ENCODE measurements at places on chromosomes 3 and 15.

GRCh38 chr3:154786724-154787123 lies 293.4 kb upstream of the MME start:
- no peak for DNase-seq

- no peak for DNase-seq
These were observed 4.7 kb upstream of the COPB2 start for GRCh38 chr3:139394116-139394515.

GRCh38 chr3:151275091-151275490 lies 3.3 kb downstream of the P2RY14 start:
- no peak for DNase-seq

DNA sequence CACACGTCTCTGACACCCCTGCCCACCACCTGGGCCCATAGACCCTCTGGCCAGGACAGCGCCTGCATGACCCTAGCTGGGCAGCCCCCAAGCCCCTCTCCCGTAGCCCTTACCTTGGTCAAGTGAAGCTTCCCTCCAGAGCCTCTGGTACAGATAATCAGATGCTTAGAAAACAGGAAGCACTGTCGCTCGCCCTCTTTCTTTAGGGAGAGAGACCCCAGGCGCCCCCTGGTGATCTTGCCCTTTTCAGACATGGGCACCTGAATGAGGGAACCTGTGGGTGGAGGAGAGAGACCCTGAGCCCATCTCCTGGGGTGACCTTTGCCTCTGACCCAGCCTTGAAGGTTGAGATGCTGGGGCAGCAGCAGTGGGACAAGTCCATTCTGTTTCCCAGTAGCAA lies 65.4 kb downstream of the RASGRF1 start:
- no peak for DNase-seq

DNA sequence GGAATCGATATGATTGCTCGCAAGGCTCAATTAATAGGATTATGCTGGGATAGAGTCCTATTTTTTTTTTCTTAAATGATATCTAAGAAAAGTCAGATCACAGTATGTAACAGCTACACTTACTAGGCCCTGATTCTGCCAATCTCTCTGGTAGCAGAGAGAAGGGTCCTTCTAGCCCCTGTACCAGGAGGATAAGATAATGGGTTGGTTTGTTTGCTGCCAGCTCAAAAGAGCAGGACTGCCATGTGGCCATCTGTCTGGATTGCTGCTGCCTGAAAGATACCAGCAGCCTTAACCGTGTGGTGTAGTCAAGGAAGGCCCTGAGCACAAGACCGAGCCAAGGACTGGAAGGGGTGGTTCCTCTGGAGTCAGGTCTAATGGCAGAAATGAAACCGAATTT lies 236.4 kb downstream of the KLF13 start:
- DNase-seq, result no peak

DNA sequence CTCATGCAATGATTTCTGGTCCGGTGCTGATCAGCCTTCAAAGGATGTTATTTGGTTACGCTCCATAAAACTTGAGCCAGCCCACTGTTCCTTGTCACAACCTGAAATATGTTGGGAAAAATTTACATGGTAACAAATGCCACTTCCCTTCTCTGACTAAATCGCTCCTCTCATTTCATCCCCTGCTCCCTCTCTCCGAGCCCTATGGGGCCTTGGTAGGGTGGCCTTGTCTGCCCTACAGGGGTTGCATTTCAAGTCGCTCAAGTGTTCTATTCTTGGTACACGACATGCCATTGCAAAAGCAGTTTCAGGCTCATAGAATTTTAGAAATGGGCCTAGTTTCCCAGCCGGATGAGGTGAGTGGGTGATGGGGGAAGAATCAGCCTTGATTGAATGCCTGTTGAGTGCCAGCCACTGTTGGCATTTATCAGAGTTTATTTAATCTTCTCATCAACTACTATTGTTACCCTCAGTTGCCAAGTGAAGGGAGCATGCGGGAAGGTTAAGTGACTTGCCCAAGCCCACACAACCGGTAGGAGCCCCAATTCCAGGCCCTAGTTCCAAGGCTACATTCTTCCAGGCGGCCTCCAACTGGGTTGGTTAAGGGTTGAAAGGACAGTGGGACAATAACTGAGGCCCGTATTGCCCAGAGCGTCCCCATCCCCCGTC lies 961 bp upstream of the ABHD2 start:
- no peak for DNase-seq

DNA sequence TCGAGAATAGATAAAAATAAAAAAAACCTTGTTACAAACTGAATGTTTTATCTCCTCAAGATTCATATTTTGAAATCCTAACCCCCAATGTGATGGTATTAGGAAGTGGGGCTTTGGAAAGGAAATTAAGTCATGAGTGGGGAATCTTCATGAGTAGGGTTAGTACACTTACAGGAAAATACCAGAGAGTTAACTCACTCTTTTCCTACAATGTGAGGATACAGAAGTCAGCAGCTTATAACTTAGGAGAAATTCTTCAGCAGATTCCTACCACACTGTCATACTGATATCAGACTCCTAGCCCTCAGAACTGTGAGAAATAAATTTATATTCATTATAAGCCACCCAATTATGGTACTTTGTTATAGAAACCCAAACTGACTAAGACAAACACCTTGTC lies 453.1 kb downstream of the GBE1 start:
- no peak for DNase-seq

- peak; percentile 77 for DNase-seq
These were observed at the start of gene CHSY1 for GRCh38 chr15:101251830-101252820. CHSY1 (minus strand) TSS chr15:101252048; CDS start chr15:101251456, 592 bp downstream.

- DNase-seq, result no peak
These were observed 26.6 kb upstream of the FLNB start for GRCh38 chr3:57981483-57982087.

GRCh38 chr3:58073301-58074108 lies 65.3 kb downstream of the FLNB start:
- no peak for DNase-seq

- DNase-seq, result no peak
These were observed 2.7 kb downstream of the HERC1 start for GRCh38 chr15:63831041-63831440.

DNA sequence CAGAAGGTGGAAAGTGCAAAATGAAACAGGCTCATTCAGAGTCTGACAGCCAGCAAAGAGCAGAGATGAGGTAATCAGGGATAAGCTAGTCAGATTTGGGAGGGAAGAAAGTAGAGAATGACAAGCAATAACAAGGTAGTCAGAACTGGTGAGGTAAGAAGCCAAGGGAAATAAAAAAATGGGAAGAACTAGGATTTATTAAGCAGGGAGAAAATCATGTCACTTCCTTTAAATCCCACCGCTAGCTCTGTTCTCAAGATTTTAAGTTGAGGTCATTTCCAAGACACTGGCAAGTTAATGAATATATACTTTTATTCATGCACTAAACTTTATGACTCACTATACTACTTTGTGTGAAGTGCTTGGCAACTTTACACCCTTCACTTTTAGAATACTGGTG lies 1106.8 kb downstream of the IGSF11 start:
- DNase-seq, result no peak

- no peak for DNase-seq
These were observed 280.3 kb downstream of the ZPLD1 start for GRCh38 chr3:102715030-102715697.

DNA sequence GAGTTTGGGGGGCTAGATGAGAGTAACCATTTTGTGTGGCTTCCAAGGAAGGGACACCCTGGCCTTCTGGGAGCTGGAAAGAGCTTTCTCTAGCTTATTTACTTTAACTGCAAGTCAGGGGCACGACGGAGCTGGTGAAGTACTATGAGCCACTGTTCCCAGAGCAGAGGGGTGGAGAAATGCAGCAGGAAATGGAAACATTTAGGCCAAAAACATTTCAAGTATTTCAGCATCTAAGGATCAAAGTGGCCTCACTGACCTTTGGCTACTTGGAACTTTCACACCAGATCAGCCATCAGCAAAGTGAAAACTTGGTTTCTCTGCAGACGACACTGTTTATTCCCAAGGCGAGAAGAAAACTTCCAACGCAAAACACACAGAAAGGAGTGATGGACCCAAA lies 7.9 kb downstream of the DGKG start:
- DNase-seq, result no peak

DNA sequence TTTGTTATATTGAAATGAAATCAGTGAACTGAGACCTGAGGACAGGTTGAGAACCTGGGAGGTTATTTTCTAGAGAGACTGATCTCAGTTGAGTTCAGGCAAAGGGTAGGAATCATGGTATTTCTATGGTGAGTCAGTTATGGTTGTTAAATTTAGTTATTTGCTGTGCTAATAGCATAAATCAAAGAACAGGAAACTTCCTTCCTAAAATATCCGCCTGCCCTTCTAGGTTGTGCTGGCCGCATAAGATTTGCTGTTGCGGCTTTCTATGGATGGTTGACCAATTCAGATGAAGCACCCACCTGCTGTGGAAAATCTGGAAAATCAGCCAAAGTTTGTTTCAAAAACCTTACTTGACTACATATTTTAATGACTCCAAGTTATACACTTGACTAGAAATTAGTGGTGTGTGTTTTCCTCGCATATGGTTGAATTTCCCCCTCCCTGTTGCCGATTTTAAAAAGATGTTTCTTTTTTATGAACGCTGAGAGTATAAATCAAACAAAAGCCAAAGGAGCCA lies 52.6 kb downstream of the PLCL2 start:
- DNase-seq, result no peak

DNA sequence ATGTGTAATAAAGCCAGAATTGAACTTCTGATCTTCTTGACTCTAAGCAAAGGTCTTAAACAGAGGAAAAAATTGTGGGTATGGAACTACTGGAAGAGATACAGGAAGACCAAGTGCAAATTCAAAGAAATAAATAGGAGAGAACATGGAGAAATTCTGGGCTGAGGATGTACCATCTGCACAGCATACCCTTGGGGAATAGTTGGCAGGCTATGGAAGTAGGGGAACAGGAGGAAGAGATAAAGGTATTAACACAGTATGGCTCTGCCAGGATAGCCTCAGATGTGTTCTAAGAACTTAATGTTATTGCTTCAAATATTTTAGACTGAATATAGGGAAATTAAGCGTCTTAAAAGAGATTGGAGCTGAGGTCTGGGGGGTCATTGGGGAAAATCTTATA lies 485.4 kb downstream of the CNTN3 start:
- DNase-seq, result no peak

DNA sequence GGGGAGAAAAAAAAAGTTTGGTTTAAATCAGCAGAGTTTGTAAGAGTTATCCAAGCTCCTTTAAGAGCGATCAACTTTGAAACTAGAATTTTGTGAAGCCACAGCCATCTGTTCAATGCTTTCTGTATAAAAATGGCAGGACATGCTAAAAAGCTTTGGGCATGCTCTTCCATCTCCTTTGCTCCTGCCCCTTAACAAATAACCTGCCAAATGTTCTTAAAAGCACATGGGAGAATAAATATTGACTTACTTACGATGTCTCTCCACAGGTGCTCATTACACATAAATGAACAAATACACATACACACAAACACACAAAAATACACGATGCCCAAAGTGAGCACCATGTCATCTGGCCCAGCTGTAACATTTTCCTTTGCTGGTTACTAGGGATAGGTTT lies 211.8 kb upstream of the DPH6 start:
- DNase-seq, result no peak

DNA sequence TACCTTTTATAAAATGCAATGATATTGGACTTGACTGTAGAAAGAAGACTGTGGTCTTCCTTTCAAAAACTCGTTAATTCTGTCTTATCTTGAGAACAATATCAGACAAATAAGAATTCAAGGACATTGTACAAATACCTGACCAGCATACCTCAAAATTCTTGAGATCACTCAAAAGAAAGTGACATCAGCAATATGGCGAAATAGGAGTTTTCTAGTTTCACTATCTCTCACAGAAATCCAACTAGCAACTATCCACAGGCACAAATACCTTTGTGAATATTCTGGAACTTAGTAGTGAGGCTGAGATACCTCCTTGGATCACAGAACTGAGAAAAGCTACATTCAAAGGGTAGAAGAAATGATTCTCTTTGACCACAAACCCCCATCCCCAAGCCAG lies 419.7 kb downstream of the ZNF385D start:
- no peak for DNase-seq

All from T-helper 9 cell (primary cell).